ENCODE measurements at places on chromosomes 12 and 14.

DNA sequence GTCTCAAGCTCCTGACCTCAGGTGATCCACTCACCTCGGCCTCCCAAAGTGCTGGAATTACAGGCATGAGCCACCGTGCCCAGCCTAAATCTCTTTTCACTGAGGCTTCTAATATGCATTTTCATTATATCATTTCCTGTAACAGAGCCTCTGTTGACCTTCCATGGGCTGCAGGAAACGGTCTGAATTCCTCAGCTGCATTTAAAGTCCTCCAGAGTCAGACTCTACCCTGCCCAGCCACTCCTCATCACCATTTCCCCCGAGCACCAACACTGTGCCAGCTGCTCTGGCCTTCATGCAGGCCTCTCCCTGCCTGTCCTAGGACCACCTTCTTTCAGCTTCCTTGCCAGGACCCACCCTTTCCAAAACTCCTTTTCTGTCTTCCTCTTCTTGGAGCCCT, 9.8 kb upstream of the NFKBIA start:
- no peak for DNase-seq

DNA sequence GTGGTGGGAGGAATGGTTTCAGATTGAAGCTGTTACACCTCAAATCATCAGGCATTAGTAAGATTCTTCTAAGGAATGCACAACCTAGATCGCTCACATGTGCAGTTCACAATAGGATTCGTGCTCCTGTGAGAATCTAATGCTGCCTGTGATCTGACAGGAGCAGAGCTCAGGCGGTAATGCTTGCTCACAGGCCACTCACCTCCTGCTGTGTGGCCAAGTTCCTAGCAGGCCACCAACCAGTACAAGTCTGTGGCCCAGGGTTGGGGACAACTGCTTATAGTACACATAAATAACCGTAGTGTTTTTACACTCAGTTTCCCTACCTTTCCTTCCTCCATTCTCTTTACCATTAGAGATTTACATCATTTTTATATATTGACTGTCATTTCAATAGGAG, 121.4 kb downstream of the SLCO1B3 start:
- no peak for DNase-seq

DNA sequence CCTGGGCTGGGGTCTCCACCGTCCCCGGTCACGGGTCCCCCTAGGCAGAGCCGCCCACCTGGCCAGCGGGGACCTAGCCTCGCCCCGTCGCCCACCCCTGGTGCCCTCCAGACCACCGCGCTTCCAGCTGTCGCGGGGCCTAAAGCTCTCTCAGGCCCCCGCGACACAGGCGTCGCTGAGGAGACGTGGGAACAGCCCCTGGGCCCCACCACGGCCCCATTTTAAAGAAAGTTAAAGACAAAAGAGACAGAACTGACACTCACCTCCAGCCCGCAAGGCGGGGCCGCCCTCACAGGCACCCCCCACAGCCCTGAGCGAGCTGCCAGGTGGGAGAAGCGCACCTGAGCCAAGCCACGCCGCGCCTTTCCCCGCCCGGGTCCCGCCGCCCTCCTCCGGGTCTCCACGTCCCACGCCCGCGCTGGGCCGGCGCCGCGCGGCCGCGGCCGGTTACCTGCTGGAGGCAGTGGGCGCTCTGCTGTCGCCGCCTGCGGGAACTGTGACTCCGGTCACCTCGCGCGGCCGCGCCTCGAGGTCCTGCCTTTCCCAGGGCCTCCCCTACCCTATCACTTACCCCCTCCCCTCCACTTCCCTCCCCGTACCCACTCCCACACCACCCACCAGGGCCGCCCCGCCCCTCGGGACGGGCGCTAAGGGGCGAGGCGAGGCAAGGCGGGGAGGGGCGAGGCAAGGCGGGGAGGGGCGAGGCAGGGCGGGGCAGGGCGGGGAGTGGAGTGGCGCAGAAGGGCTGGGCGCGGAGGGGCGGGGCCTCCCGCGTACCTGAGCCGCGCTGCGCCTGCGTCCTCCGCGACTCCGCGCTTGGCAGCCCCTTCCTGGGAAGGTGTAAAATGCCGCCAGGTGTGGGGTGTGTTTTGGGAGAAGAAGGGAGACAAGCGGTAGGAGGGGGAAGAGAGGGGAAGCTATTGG, 31.2 kb downstream of the TC2N start:
- DNase-seq: no peak

- no peak for DNase-seq
These were observed 34.6 kb downstream of the RERG start for GRCh38 chr12:15186597-15186996.

DNA sequence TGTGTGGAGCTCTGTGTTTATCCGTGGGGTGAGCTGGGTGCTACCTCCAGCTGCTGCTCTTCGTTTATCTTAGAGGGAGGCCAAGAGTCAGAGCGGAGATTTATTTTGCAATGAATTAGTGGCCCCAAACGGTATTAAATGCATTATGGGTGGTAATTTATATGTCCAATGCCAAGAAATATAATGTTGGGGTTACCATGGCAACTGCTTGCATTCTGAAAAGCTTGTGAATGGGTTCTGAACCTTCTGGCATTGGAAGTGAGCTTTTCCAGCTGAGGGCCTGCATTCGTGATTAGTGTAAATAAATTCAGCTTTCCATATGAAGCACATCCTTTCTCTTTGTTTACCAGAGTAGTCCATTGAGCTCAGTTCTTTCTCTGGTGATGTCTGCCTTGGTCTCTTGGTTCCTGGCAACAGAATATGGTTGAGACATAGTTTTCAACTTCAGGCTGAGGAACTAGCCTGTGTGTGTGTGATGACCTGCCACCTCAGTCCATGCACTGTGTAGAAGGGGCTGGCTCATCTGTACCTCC, 51.8 kb downstream of the TRAF3 start:
- no peak for DNase-seq

DNA sequence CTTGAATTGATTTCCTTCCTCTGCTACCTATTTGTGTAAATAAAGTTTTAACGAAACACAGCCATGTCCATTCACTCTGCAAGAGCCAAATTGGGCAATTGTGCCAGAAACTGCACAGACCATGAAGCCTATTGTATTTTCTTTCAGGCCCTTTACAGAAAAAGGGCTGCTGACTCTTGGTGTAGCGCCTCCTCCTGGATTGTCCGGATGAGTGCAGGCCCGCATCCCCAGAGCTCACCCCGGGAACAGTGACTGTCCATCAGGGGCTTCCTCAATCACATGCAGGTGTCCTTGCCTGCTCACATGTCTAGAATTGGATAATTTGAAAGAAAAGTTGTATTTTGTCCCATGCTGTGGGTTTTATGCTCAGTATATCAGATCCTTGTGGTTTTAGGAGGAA, 1282.2 kb downstream of the AACS start:
- no peak for DNase-seq

- DNase-seq: no peak
These were observed 129.8 kb downstream of the AACS start for GRCh38 chr12:125194987-125195386.

DNA sequence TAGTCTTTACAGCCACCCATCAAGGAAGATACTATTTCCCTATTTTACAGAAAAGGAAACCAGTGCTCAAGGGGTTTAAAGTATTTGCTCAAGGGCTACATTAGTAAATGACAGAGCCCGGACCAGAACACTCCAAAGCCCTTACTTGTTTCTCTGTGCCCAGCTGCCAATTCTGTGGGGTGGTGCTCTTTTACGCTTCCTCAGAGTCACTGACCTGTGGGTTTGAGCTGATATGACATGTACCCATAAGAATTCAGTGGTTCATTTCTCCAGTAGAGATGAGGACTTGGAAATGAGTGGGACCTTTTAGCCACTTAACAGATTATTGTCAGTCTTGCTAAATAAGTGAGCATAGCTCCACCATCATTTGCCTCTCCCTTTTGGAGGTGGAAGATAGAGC, 37.4 kb upstream of the NKX2-8 start:
- no peak for DNase-seq

DNA sequence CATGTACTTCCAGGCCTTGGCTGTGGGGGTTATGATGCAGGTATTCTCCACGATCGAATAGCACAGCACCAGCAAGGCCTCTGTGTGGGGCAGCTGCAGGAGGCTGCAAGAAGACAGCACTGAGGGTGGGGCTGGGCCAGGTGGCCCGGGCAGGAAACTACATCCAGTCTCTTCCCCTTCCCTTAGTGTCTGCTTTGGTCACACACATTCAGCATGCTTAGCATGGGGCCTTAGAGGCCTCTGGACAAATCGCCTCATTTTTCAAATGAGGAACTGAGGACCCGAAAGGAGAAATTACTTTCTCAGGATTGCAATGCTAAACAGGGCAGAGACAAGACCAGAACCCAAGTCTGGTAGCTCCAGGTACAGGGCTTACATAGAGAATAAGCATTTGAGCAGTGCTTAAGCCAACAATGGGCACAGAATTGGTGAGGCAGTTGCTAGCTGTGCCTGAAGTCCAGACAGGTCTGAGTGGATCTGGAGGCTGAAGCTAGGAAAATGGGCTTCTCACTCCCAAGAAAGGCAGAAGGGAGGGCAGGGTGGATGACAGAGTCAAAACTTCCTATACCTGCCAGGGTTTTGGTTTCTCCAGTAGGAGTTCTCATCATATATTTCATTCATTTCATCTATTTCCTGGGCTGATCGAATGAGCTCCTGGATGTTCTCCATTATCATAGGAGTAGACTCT, 3.5 kb downstream of the ACRBP start:
- no peak for DNase-seq

DNA sequence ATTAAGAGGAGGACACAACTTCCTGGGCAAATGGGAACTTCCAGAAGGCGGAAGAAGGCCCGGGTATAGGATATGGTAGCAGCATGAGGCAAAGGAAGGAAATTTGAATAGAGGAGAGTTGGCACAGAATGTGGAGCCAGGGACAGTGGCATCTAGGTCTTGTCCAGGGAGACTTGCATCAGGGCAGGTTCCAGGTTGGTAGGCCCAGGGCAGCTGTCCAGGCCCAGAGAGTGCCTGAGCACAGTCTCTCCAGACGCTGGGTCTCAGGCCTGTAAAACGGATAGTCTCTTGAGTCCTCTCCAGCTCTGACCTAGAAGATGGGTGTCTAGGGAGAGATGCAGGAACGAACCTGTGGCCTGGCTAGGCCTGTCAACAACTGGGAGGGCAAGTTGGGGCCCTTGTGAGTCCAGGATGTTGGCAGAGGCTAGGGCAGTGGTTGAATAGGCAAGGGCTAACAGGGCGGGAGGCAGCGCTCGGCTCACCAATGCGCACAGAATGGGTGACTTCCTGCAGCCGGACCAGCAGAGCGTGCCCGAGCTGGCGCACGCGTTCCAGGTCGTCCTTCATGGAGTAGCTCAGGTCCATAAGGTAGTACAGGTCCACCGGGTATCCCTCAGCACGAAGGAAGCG, 9.9 kb downstream of the ITGB7 start:
- DNase-seq: no peak

DNA sequence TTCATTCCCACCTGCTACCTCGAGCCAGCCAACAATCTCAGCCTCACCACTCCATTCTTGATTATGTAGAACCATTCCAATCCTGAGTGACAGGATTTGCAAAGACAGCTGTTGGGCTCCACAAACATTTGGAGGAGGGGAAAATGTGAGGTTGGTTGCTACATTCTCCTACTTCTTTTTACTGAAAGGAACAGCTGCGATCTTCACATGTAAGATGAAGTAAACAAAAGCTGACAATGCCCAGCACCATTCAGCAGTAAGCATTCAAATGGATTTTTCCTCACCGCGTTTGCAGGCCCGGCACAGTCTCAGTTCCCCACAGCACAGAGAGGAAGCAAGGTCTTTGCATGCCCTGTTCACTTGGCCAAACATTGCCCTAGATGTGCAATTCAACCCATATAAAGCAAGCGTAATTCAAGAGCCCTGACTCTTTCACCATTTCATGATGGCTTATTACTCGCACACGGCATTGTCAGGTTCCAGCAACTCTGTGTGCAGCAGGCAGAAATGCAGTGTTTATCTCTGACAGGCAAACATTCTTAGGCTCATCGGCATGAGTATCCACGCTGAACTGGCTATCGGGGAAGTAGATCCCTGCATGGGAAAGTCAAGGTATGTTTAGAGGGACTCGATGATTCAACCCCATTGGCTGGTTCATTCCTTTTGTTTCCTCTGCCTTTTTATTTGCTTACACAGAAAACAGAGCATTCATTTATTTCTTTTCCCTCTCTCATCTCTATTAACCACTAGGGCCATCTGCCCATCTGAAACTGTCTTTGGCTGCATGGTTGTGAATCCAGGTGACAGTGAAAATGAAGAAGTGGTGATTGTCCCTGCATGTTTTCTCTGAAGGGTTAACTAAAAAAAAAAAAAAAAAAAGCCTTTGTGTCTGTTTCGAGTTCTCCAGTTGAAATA, 236.1 kb upstream of the PLEKHG7 start:
- no peak for DNase-seq

GRCh38 chr14:78902010-78902623, 731.9 kb downstream of the NRXN3 start:
- peak; percentile 56 for DNase-seq

DNA sequence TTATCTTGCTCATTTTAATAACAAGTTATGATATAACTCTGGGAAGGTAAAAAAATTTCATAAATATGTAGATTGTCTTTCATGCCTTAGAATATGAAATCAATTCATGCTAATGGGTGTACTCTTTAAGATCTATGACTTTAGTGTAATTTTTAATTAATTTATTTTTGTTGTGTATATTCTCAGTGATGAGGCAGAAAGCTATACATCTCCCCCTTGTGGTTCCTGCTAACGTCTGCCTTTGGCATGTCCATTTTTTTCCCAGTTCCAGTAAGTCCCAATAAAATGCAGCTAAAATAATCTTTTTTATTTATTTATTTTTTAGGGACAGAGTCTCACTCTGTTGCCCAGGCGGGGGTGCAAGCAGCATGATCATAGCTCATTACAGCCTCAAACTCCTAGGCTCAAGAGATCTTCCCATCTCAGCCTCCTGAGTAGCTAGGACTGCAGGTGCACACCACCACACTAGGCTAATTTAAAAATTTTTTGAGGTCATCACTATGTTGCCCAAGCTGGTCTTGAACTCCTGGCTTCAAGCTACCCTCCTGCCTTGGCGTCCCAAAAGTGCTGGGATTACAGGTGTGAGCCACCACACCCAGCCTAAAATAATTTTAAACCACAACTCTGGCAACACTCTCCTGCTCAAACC, 3.3 kb upstream of the CHURC1 start:
- no peak for DNase-seq

- peak; percentile 56 for DNase-seq
These were observed 37.9 kb downstream of the KIAA0586 start for GRCh38 chr14:58465421-58465820.

DNA sequence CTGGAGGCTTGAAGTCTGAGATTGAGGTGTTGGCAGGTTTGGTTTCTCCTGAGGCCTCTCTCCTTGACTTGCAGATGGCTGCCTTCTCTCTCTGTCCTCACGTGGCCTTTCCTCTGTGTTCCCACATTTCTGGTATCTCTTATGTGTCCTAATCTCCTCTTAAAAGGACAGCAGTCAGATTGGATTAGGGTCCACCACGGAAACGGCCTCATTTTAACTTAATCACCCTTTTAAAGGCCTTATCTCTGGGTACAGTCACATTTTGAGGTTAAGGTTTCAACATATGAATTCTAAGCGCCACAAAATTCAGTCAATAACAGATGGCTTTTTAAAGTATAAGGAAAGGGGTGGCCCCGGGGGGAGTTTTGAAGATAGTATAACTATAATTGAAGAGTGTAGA, 33.5 kb downstream of the UNC79 start:
- DNase-seq: no peak
